CD4-positive, alpha-beta T cell treated with Interleukin-10 for 1 hour (primary cell): ENCODE measurements at places on chromosomes 11 and 22.

- peak; percentile 17 for DNase-seq
Observed at GRCh38 chr11:73218106-73218829, at the start of gene P2RY2. Gene P2RY2, plus strand, starts transcription at chr11:73218281. Its CDS starts 15,879 bp downstream, at chr11:73234160.

DNA sequence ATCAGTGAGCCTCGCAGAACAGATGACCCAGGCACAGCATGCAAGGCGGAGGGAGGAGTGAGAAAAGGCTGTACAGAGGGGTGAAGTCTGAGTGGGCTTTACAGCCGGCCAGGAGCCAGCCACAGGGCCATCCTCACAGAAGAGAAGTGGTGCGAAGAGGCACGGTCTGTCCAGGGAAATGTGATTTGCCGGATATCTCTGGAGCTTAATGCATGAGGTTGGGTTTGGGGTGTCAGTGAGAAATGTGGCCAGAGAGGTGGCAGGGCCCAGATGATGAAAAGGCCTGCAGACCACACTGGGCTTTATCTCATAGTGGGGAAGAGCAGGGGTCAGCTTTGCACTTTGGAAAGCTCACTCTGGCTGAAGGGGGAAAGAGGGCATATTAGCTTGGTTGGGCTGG lies 255.2 kb downstream of the BUD13 start:
- no peak for DNase-seq

DNA sequence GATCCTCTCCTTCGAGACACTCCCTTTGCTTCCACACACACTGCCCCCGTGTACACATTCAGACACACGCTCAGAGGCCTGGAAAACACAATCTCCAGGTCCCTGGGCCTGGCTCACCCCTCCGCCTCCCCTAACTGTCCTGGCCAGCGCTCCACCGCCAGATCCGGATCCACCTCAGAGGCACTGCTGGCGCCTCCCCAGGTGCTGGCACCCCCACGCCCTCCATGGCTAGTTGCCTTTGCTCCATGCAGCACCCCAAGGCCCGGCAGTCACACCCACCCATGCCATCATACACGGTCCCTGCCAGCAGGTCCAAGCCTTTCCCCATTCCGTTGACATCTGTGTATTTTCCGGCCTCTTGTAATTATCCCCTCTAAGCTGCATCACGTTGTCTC lies 11.1 kb downstream of the SPTBN2 start:
- no peak for DNase-seq

- DNase-seq = no peak
Observed at GRCh38 chr11:103327721-103328120, 218.5 kb downstream of the DYNC2H1 start.

DNA sequence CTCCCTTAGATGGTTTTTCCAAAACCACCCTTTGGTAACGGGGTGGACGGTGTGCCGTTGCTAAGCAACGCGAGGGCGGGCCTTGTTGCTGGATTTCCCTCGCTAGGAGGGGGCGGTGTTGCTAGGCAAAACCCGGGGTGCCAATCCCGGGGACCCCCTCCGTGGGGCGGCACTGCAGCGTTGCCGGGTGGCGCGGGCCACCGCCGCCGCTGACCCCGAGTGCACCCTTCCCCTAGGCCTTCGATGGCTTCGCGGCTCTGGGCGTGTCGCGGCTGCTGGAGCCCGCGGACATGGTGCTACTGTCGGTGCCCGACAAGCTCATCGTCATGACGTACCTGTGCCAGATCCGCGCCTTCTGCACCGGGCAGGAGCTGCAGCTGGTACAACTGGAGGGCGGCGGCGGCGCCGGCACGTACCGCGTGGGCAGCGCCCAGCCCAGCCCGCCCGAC lies 8.9 kb downstream of the EHBP1L1 start:
- DNase-seq = no peak

DNA sequence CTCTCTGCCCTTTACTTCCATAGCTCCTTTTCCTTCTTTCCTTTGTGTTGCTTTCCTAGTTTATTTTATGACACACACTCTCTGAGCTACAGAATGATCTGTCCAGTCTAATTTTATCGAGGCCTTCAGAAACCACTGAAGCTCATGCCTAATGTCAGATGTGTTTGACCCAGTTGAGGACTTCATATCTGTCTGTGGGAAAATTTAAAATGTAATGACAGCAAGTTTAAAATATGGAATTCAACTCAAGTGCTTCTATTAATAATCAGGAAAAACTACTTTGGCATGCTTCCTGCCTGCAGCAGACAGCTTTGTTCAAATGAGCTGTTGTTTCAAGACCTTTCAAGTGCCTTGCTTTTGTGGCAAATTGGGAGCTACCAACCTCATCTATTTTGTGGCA lies 261.8 kb upstream of the MTNR1B start:
- DNase-seq = no peak

GRCh38 chr11:1574933-1575242 lies 2.8 kb upstream of the DUSP8 start:
- no peak for DNase-seq

DNA sequence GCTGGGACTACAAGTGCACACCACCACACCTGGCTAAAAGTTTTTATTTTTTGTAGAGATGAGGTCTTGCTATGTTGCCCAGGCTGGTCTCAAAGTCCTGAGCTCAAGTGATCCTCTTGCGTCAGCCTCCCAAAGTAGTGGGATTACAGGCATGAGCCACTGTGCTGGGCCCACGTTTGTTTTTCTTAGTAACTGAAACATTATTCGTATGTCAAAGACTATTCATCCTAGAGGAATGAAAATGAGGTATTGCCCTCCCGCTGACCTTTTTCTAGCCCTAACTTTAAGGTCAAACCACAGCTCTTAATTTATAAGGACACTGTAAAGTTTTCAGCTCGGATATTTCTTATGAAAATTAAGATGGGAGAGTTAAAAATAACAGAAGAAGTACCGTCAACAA lies 33.2 kb upstream of the PAX6 start:
- no peak for DNase-seq

GRCh38 chr22:42621505-42622002 lies 6.9 kb upstream of the POLDIP3 start:
- peak; percentile 63 for DNase-seq

GRCh38 chr22:33380789-33381530 lies 322.8 kb upstream of the SYN3 start:
- DNase-seq = no peak

DNA sequence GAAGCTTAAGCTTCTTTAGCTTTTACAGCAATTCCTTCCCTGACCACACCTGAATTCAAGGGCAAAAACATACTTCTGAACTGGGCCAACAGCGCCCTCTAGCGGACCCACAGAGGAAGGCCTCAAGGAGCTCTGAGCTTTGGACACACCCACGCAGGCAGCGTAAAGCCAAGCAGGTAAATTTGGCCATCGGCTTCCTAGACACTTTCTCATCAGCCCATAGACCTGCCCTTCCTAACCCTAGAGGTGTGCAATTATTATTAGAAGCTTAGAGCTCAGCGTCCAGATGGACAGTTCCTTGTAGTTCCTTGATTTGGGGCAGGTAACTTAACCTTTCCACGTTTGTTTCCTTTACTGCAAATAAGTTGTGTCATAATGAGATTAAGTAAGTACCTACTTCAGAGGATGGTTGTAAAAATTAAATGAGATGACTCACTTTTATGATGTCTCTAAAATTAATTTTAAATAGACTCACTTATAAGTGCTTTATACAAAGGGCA lies 25.7 kb upstream of the HMGXB4 start:
- peak; percentile 68 for DNase-seq

- peak; percentile 26 for DNase-seq
Observed at GRCh38 chr11:17013548-17014320, 480 bp downstream of the PLEKHA7 start.

- DNase-seq = peak; percentile 95
Observed at GRCh38 chr11:35045236-35045820, 93.6 kb upstream of the CD44 start.

DNA sequence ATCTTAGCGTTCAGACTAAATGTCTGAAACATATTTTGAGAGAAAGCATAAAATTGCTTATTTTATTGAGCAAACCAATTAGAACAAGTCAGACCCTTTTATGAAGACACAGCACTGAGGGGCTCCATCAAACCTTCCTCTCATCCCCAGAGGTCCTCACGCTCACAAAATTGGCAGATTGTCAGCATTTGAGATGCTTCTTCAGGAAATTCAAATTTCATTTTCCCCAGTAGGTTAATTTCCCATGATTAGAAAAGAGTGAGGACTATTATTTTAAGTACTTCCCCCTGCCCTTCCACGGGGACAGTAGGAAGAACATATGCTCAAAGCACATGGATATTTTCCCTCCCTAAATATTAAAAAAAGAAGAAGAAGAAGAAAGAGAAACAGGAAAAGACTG lies 851.8 kb downstream of the BRD1 start:
- no peak for DNase-seq

GRCh38 chr11:115611343-115611742 lies 107.1 kb upstream of the CADM1 start:
- DNase-seq = no peak

- DNase-seq = no peak
Observed at GRCh38 chr22:39183991-39184585, 31.6 kb upstream of the CBX7 start.

- DNase-seq = no peak
Observed at GRCh38 chr11:121359591-121359990, 67.0 kb downstream of the SC5D start.

DNA sequence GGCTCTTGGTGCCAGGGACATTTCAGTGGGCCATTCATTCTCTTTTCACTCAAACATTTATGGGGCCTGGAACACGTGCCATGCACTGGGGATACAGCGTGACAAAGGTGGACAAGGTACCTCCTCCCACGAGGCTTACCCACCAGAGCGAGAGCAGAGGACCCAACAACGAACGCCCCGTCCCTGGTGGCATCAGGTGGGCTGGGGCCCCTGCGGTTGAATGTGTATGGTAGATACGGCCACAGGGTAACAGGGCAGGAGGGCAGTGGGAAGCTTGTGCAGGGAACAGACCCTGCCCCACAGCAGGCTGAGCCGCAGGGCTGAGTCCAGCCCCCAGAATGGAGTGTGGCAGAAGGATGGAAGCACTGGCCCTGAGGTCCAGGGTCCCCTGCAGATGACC lies 81.1 kb downstream of the LRRC32 start:
- no peak for DNase-seq

DNA sequence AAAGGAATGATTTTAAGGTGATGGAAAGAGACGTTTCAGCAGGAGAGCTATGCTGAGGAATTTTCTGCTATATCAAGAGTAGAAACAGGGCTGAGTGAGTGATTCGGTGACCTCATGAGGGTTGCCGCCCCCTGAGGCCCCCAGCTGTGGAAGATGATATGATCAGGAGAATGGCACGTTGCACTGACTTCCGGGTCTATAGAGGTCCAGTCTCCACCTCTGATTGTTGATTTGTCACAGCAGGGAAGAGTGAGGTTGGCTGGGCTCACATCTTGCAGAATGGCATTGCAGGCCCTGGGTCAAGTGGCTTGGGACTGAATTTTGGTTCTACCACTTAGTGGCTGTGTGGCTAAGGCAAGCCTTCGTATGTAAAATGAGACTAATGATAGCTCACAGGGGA lies 205.1 kb downstream of the SNX19 start:
- no peak for DNase-seq

DNA sequence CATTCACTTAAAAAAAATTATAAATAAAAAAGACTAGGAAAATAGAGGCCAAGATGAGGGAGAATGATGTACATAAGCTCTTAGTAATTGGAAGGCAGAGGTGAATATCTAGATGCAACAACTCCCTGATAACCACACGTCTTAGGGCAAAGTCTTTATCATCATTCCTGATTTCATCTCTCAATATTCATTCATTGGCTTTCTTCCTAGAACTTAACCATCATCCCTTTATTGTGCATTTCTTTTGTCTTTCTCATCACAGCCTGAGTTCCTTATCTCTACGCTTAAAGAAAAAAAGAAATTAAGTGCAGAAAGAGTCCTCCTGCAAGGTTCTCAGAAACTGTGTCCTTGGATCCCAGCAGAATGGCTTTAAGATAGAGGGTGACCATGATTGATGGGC lies 23.2 kb upstream of the FLI1 start:
- DNase-seq = no peak

- no peak for DNase-seq
Observed at GRCh38 chr11:93169950-93170561, 27.7 kb downstream of the SLC36A4 start.

GRCh38 chr11:70876685-70877084 lies 375.7 kb downstream of the SHANK2 start:
- no peak for DNase-seq

DNA sequence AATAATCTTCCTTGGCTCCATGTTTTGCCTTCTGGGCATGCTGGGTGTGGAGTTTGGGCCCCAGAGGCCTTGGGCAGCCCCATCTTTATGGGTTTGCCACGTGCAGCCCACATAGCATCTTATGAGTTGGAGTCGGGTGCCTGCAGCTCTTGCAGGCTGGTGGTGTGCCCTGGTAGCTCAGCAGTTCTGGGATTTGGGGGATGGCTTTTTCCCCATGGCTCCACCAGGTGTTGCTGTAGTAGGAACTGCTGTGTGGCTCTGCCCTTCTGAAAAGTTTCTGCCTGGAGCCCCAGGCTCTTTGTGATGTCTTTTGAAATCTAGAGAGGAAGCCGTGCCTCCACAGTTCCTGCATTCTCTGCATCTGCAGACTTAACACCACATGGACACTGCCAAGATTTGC lies 16.8 kb downstream of the EED start:
- no peak for DNase-seq

DNA sequence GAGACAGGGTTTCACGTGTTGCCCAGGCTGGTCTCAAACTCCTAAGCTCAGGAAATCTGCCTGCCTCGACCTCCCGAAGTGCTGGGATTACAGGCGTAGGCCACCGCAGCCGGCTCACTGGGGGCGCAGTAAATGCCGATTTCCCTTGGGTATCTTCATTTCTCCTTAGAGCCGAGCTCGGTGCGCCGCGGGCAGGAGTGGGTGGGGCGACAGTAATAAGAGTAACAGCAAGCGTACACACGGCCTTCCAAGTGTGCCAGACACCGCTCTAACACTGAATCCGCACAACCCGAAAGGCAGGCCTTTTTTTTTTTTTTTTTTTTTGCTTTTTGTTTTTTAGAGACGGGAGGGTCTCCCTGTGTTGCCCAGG lies 500 bp upstream of the ADSL start:
- peak; percentile 59 for DNase-seq

- DNase-seq = no peak
Observed at GRCh38 chr11:16296273-16296672, 60.1 kb downstream of the SOX6 start.

DNA sequence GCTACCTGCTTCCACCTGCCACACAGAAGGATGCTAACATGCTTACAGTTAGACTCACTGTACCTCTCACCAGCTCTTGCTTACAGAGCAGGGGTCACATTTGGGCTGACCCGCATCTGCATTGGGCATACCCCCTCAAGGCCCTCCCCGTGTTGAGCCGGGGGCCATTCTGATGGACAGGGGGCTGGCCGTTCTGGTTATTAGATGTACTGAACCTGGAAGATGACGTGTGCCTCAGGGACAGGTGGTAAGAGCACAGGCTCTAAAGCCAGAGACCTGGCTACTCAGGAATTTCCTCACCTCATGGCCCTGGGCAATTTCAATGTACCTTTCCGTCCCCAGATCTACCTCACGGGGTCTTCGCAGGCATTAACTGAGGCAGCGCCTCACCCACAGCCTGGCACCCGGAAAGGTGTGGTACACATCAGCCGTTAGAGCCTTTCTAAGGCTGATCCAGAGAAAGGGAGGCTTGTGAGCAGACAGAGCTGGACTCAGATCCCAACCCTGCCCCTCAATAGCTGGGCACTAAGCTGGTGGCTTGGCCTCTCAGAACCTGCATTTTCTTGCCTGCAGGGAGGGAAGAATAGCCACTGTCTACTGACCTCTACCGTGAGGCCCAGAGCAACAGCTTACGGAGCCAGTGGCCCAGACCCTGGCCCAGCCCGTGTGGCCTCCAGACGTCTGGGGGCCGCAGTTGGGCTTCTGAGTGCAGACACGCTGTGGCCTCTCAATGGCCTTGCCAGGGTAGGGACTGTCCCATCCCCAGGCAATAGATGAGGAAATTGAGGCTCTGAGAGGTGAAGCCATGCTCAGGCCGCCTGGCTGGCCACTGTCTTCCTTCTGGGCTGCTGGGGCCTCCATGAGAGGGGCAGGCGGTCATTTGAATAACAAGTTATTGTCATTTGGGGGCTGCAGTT lies 100.6 kb downstream of the MORC2 start:
- no peak for DNase-seq
